Stimulated activated CD4-positive, alpha-beta T cell treated with anti-CD3 and anti-CD28 coated beads, Interleukin-4, amount 100 ng/mL, for 48 hours (primary cell): ENCODE measurements at places on chromosomes 1 and 21.

- DNase-seq: no peak
Observed at GRCh38 chr21:36747041-36747814, 48.3 kb downstream of the SIM2 start.

- DNase-seq: peak; percentile 56
Observed at GRCh38 chr1:10939654-10940450, 72.6 kb upstream of the TARDBP start.

- DNase-seq: no peak
Observed at GRCh38 chr1:53608676-53609075, 130.3 kb downstream of the GLIS1 start.

DNA sequence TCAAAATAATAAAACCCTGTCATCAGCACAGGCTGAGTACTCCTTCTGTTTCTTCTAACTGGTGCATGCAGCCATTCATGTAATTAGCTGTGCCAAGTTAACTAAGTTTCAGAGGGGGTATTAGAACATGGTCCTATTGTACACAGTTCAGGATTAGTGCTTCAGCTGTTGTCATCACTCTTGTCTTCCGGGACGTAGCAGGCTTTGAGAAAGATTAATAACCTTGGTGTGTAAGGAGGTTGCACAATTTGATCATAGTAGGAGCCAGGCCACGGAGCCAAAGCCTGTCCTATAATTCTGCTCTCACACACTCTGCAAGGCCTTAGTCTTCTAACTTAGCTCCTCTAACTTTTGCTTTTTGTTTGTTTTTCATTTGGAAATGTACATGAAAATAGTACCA, 44.7 kb downstream of the PTGFRN start:
- no peak for DNase-seq

GRCh38 chr1:165381745-165382505, 25.4 kb upstream of the LMX1A start:
- DNase-seq: no peak

GRCh38 chr21:17828223-17828622, 9.1 kb upstream of the C21orf91 start:
- no peak for DNase-seq

- DNase-seq: no peak
Observed at GRCh38 chr1:202844935-202845334, 34.2 kb downstream of the PCAT6 start.

DNA sequence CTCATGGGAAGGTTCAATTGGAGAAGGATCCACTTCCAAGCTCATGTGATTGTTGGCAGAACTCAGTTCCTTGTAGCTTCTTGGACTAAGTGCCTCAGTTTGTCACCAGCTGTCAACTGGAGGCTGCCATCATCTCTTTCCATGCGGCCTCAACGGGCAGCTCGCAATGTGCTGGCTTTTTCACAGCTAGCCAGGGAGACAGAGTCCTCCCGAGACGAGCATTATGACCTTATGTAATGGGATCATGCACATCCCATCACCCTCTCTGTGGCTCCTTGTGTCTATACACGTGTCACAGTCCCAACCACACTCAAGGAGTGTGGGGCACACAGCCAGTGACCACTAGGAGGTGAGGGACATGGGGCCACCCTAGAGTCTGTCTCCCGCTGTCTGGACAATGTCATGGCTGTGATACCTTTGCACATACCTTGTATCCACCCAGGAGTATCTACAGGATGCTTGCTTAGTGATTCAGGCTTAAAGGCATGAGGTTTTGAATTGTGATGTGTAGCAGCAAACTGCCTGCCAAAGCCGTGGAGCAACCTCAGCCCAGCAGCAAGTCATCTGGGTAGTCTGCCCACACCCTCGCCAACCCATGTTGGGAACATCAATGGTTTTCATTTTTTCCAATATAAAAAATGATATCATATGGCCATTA, 3.9 kb upstream of the KRTAP10-6 start:
- DNase-seq: no peak

DNA sequence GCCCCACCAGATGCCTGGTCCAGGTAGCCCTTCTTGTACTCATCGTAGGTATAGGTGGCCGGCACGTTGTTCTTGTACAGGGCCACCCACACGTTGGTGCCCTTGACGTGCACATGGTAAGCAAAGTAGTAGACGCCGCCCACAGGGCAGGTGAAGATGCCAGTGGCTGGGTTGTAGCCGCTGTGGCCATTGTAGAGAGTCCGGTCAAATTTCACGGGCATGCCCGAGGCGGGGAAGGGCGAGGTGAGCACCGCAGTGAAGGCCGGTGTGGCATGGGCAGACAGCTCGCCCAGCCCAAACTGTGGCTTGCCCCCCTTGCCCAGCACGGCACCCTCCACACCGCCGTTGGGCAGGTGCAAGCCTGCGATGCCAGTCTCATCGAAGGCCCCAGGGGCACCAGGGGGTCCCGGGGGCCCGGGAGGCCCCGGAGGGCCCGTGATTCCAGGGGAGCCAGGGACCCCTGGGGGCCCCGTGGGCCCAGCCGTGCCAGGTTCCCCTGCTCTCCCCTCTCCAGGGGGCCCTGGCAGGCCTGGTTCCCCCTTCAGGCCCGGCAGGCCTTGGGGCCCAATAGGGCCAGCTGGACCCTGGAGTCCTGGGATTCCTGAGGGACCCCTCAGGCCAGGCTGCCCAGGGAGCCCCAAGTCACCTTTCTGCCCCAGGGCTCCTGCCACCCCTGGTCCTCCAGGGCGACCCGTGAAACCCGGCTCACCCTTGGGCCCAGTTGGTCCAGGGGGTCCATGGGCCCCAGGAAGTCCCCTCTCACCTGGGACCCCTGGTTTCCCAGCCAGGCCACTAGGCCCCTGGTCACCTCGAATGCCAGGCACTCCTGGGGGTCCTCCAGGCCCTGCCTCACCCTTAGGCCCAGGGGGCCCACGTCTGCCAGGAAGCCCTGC, 9.2 kb downstream of the ADPRS start:
- DNase-seq: no peak

- no peak for DNase-seq
Observed at GRCh38 chr1:91699339-91699974, 186.5 kb downstream of the TGFBR3 start.

DNA sequence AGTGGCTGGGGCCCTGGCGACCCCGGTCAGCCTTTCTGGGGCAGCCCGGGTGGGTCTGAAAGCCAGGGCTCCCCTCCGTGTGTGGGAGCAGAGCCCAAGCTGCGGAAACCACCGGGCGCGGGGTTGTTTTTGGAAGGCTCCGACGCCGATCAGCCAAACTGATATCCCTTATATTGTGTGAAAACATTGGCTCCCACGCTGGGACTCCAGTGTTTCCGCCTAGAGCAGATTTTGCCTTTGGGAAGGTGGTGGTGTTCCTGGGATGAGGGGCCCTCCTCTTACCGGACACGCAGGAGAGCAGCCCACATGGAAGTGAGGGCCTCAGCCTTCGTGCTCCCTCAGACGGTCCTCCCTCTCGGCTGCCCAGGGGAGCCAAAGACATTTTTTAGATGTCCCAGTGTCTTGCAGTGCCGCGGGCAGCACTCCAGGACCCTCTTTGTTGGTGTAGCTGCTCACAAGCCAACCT, 54.3 kb downstream of the NGF start:
- DNase-seq: no peak

DNA sequence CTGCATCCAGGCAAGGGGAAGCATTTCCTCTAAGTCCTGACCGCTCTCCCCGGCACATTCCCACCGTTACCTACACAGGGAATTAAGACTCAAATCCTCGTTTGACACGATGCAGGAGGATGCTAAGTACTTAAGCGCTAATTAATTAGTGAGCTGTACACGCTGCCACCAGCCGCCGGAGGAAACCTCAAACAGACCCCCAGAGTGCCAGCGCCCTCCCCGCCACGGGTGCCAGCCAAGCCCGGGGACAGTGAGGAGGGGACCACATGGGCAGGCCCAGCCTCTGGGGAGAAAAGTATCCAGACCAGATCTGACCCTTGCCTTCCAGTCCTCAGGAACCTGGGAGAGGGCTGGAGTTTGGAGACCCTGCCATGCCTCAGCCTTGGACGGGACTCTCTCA, 17.4 kb upstream of the CASZ1 start:
- DNase-seq: no peak

- no peak for DNase-seq
Observed at GRCh38 chr1:89794406-89794805, 26.4 kb upstream of the LRRC8D start.

GRCh38 chr1:175040324-175040879, 17.2 kb upstream of the MRPS14 start:
- DNase-seq: no peak

- DNase-seq: no peak
Observed at GRCh38 chr1:223748405-223748772, 36.0 kb downstream of the CAPN2 start.

DNA sequence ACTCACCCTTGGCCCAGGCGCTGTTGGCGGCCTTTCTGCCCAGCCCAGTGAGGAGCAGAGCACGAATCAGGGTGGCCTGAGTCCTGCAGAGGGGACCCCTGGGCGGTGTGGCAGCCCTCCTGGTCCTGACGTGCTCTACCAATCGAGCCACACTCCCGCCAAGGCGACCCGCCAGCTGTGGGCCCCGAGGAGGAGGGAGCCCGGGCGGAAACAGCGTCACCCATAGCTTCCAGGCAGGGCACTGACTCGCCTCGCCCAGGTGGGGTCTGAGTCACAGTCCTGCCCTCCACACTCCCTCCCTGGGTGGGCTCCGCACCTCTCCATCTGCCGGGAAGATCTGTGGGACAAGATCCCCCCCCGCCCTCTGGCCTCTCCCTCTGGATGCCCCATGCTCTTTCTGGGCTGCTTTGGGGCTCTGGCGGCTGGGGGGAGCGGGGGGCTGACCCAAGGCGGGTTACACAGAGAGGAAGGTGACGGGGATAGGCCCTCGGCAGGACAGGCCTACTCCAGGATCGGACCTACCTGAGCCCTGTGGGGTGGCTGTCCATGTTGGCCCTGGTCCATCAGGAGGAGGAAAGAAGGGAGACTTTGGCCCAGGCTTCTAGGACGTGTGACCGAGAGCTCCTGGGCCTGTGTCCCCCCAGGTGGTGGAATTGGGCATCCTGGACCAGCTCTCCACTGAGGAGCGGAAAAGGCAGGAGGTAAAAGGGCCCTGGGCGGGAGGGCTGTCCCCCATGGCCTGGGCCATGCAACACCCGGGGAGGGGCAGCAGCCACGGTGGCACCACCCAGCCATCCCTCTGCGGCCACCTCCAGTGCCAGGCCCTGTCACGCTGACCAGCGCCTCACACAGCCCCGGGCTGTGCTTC, 14.0 kb downstream of the ARHGEF16 start:
- DNase-seq: no peak
